ENCODE measurements at places on chromosomes 1 and 21. TPM values are rescaled to one million over a fixed set of nuclear protein-coding genes. Genes with fewer than 3 reads are reported as not detected.
A peak's percentile ranks its signal among the peaks of the same experiment; 100 is the strongest.

GRCh38 chr1:93739472-93739871 lies 57.8 kb upstream of the BCAR3 start:
- no peak for DNase-seq

DNA sequence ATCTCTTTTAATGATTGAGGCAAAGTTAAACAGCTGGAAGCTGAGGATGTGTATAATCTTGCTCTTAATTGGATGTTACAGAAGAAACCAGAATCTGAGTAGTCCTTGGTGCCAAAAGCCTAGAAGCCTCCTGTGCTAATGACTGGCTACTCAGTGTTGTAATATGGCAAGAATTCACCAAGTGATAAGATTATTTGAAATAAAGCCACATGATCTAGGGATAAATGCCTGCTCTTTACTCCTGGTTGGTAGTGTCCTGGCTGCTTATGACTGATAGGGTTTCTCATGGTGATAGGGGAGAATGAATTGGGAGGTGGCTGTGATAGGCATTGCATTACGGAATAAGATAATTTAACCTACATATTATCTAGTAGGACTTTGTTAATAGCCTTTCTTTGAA lies 13.6 kb upstream of the MAB21L3 start:
- no peak for DNase-seq

The FMOD gene
- 0.66 TPM for total RNA-seq

The EPHA2 gene
- total RNA-seq, result 51.0 TPM

- peak; percentile 76 for DNase-seq
Observed at GRCh38 chr1:214386747-214387146, 105.8 kb downstream of the SMYD2 start.

GRCh38 chr1:72283022-72283306 lies 625 bp upstream of the NEGR1 start:
- no peak for DNase-seq

The PRRX1 gene
- 1.2 TPM for total RNA-seq

DNA sequence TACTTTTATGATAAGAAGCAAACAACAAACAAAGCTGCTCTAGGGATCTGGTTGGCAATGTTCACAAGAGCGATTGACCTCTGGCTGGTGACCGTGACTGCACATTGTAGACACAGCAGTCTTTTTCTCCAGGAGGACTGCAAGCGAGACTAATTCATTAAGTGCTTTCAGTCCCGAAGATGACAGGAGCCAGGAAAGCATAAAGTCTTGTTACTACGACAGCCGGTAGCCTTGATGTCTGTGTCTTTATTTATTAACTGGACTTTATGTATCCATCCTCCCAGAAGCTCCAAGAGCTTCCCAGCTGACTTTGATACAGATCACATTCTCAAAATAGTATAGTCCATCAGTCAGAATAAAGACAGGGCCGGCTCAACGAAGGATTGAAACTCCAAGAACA lies 18.2 kb downstream of the FAM163A start:
- DNase-seq, result no peak

- peak; percentile 48 for DNase-seq
Observed at GRCh38 chr21:27806281-27806680, 839.4 kb upstream of the ADAMTS5 start.

- no peak for DNase-seq
Observed at GRCh38 chr1:37472994-37473393, 1.4 kb upstream of the ZC3H12A start.

The AMIGO1 gene
- total RNA-seq, result 0.41 TPM

DNA sequence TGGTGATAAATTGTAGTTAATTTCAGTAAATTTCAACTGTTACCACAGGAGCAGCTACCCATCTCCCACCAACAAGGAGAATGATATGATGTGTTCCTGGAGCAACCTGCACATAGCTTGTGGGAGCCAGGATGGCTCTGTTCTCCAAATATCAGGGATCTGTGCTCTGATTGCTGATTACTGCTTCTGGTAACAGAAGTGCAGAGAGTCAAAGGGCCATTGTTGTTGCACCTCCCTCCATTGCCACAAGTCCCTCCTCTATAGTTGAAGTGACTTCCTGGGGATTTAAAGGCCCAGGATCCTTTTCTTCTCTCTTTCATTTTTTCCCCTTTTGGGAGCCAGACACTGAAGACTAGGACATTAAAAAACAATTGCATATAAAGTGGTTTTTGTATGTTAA lies 51.6 kb upstream of the HPDL start:
- DNase-seq, result no peak

- no peak for DNase-seq
Observed at GRCh38 chr1:90986953-90987352, 34.9 kb downstream of the ZNF644 start.

The PLA2G2C gene
- total RNA-seq, result not detected

The TAS1R1 gene
- total RNA-seq, result not detected

The OR2AK2 gene
- not detected for total RNA-seq

GRCh38 chr21:45540601-45540970 lies 1.7 kb downstream of the SLC19A1 start:
- DNase-seq, result no peak

DNA sequence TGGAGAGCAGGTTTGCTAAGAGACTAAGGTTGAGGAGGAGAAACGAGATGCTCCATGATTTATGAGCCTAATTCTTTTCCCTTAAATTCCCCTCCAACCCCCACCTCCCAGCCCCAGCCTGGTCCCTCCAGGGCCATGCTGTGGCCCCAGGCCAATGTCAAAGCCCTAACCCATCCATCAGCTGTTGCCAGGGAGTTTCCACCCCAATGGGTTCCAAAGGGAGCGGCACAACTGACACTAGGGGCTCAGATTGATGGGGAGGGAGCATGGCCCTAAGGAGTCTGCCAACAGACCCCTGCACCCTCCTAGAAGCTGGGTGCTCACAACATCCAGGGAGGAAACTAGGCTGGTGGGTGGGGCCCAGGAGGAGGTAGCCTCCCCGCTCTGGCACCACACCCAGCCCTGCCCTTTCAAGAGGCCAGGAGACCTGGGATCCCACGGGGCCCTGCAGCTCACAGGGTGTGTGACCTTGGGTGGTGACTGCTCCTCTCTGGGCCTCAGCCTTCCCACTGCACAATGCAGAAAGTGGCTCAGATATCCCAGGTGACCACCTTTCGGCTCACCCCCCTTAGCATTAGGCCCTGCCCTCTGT lies 12.9 kb downstream of the AHDC1 start:
- DNase-seq, result no peak

DNA sequence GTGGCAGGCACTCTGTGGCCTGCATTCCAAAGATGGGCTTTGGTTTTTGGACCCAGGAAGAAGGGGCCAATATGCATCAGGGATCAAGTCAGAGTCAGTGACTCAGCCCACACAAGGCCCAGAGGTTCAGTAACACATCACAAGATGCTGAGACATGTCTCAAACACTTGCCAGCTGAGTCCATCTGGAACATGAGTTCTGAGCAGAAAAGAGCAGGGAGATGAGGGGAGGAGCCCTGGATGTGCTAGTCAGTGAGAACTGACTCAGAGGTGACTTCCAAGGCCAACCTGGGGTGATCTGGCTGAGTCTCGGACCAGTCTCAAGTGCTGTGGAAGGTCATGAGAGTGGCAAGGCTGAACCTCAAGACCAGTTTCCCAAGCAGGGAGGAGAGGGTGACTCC lies 150.1 kb downstream of the CDC7 start:
- no peak for DNase-seq

- DNase-seq, result no peak
Observed at GRCh38 chr1:73803380-73803779, 394.6 kb downstream of the LRRIQ3 start.

GRCh38 chr1:179178950-179179349 lies 50.5 kb downstream of the ABL2 start:
- no peak for DNase-seq

DNA sequence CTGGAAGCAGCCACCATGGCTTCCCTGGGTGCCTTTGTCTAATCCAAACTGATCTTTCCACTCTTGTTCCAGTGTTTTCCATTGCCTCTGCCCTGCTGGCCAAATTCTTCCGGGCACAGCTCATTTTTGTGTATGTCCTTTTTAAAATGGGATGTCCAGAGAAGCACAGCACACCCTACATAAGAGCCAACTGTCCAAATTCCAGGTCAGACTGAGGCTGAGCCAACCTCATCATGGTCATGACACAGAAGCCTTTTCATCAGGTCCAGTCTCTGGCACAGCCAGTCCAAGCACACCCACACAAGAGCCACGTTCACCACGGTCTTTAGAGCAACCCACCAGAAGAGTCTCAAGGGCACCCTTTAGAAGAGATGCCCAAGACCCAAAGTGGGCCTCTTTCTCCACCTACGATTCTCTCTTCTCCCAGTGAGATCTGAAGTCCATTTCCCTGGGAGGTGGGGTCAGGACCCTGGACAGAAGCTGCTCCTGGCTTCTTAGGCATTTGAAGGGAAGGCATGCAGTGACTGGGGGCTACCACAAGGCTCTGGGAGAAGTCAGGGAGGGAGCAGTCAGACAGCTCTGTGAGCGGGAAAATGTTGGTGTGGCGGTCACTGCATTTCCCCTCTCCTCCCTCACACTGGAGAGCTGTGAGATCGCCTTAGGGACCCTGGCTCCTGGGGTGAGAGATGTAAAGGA lies 53.2 kb downstream of the SYT2 start:
- DNase-seq, result peak; percentile 22

DNA sequence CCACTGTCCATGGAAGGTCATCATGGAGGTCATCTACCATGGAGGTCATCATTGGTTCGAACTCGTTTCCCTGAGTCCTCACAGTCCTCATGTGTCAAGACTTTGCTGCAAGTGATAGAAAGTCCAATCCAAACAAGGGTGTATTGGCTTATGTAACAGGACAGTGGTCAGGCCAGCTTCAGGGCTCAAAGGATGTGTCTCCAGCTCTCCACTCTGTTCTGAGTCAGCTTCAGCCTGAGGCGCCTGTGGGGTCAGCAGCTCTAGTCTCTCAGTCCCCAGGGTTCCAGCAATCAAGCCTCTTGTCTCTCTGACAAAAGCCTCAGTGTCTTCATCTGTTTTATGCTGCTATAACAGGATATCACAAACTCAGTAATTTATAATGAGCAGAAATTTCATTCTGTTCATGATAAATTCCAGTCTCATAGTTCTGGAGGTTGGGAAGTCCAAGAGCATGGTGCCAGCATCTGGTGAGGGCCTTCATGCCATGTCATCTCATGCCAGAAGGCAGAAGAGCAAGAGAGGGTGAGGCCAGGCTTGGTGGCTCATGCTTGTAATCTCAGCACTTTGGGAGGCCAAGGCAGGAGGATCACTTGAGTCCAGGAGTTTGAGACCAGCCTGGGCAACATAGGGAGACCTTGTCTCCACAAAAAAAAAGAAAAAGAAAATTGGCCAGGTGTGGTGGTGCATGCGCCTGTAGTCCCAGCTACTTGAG lies 19.5 kb downstream of the A3GALT2 start:
- no peak for DNase-seq

DNA sequence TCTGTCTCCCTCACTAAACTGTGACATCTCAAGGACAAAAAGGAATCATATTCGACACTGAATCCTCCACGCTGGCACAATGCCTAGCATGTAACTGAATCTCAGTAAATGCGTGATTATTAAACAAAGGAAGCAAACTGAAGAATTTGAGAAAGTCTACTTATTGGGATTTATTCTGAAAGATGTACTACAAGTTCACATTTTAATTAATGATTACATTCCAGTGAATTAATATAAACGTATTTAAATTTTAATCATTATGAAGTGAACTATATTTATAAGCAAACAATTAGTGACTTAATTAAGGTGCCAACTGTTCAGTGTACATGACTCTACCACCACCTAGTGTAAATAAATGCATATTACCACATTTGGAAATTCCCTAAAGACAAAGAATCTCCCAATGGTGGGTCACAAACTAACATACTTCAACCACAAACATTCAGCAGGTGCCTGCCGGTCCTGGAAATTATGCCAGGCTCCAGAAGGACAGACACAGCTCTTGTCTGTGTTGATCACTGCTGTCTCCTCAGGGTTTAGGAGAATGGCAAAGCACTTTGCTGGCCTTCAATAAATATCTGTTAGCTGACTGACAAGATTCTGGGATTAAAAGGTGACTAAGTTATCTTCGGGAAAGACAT lies 56.3 kb downstream of the SMYD3 start:
- no peak for DNase-seq

GRCh38 chr1:209344156-209344555 lies 239.4 kb upstream of the CAMK1G start:
- no peak for DNase-seq

DNA sequence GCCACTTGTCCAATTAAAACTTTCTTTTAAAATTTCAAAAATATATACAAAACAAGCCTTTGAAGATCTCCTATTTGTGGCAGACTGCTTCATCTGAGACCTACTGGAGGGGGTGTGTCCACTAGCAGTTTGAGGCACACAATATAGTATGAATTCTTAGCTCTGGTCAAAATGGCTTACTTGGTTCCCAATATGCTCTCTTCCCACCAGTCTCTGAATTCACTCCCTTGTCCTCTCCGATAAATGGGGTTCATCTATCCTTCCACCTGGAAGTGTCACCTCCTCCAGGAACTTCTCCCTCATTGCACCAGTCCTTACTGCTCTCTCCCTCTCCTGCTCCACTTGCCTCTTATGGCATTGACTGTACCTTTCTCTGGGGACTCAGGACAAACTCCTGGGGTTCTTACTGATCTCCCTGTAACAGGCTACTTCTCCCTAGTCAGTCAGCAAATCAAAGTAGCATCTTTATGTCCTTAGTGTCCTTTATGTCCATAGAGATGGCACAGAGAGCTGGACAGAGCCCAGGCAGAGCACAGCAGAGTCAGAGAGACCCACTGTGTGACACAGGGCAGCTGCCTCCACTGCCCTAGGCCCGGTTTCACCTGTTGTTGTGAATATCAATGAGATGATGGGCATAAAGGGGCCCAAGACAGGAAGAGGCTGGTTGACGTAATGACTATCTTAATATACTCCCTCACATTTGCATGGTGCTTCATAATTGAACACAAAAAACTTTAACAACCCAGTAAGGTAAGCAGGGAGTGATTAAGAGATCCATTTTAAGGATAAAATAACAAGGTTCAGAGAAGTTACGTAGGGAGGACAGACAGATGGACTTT lies 3.6 kb downstream of the ASAP3 start:
- DNase-seq, result no peak

DNA sequence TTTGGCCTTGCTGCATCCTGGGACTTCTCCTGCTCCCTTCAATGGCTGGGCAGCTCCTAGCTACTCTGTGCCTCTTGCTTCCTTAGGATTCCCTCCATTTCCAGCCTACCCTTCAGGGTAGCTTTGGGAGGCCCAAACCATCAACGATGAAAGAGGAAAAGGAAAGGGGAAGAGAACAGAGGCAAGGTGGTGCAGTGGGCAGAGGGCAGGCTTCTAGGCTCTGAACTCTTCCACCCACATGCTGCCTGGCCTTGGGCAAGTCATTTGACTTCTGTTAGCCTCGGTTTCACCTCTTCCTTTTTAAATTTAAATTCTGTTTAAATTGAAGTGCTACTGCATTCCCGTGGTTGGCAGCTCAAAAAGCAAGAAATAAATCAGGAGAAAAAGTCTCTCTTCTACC lies 5.7 kb upstream of the PPM1J start:
- DNase-seq, result no peak

The COL24A1 gene
- 0.03 TPM for total RNA-seq

All from SJSA1 (cell line).